Head of caudate nucleus (tissue), 42 donors: ENCODE measurements at places on chromosomes 4 and X.

GRCh38 chr4:174244441-174244840 lies 39.0 kb downstream of the FBXO8 start:
- no peak for DNase-seq

GRCh38 chrX:70174754-70175153 lies 2.5 kb upstream of the DGAT2L6 start:
- DNase-seq, result no peak

GRCh38 chr4:164345756-164346155 lies 408.2 kb upstream of the SMIM31 start:
- no peak for DNase-seq

GRCh38 chrX:74195605-74196004 lies 108.4 kb upstream of the ZCCHC13 start:
- DNase-seq, result no peak

DNA sequence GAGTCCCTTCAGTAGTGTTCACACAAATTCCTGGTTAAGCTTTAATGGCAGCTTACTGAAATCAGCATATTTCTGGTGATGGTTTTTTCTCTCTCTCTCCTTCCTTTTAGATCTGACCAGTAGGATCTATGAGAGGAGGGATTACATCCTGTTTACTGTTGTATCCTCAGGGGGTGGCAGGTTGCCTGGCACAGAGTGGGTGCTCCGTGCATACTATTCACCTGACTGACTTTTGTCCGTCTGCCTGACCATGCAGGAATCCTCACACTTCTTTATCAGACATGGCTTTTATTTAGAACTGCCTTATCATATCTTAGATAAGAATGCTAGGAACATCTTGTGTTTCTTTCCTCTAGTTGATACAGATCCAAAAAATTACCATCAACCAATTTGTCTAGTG lies 29.6 kb downstream of the MCUB start:
- DNase-seq, result no peak

DNA sequence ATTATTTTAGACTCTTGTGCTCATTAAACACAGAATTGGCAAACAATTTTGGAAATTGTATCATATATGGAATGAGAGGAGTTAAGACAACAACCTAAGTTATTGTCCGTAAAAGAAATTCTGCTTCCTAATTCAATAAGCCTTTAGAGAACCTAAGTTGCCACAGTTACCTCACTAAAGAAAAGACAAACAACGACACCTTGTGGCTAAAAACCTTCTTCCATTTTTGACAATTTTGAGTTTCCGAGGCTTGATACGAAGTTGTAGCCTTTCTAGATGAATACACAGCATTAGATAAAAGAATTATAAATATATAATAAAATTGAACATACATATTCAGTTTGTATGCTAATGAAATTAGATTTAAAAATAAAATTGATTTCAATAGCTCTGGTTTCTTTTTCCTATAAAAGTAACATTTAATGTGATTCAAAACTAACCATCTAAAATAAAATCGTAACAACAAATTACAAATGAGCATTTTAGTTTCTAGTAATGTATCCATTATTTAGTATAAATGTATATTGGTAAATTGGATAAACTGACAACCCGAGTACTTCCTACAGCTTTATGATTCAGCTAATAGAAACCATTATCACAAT lies 275.1 kb downstream of the GPM6A start:
- DNase-seq, result no peak

GRCh38 chrX:132294192-132294591 lies 74.9 kb upstream of the RAP2C start:
- no peak for DNase-seq

DNA sequence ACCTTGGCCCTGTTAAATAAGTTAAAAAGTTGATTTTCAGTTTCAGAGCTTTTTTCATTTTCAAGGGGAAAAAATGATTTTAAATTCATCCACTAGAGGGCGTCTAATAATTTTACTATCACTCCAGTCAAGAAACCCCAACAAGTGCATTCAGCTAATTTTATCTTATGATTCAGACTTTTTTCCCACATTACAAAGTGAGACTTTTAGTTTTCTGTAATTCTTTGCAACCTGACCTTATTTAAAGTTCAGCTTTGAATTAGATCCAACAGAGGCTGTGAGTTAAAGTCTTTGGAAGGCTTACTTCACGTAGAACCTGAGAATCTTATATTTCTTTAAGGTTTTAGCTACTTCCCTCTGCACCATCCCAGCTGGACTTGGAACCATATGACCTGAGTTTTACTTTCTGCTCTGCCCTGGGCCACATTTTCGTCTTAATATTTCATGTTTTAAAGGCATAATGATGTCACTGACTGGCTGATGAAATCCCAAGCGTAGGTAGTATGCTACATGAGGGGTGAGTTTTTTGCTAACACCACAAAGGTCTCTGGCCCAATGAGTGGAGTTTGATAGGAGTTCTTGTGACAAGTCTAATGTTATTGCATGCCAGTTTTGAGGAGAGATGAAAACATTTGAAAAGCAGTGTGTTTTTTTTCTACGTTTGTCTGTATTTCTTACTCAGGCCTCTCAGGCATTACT lies 7.2 kb downstream of the GNRHR start:
- no peak for DNase-seq

DNA sequence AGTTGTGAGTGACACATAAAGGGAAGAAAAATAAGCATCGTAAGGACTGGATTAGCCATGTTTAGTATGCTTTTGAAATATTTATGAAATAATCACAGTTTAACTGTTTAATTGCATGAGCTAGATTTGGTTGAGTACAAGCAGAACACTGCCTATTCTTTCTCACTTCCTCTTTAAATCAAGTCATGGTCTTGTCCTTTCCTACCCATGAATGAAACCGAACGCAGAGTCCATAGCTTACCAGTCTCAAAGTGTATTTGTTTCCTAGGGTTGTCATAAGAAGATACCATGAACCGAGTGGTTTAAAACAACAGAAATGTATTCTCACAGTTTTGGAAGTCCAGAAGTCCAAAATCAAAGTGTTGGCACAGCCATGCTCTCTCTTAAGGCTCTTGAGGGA lies 684.0 kb upstream of the MAGEB2 start:
- no peak for DNase-seq

- no peak for DNase-seq
Observed at GRCh38 chrX:128883650-128884049, 639.6 kb downstream of the SMARCA1 start.

- no peak for DNase-seq
Observed at GRCh38 chr4:78439328-78439727, 112.2 kb upstream of the ANXA3 start.

DNA sequence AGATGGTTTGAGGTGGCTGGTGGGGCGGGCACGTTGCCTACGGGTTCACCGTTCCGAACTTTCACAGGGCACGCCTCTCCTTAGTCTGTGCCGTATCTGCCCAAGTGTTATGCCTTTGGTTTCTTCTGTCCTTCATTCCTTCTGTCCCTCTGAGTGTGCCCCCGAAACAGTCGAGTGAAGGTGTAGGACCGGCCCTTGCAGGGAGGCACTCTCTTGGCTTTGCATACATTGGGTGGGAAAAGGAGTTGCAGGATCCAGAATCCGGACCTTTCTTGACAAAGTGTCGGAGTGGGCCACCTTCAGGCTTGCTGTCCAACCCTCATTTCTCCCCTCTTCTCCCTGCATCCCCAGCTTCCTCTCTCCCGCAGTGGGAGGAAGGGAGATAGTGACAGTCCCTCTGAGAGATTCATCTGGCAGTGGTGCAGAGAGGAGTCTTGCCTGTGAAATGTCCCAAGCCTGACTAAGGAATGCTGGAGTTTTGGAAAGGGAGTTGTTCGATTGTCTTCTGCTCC lies 569 bp downstream of the ARFIP1 start:
- DNase-seq, result peak; percentile 55

GRCh38 chr4:153432965-153433753 lies 33.0 kb upstream of the TMEM131L start:
- peak; percentile 47 for DNase-seq

GRCh38 chr4:124884316-124884715 lies 171.8 kb upstream of the ANKRD50 start:
- no peak for DNase-seq

DNA sequence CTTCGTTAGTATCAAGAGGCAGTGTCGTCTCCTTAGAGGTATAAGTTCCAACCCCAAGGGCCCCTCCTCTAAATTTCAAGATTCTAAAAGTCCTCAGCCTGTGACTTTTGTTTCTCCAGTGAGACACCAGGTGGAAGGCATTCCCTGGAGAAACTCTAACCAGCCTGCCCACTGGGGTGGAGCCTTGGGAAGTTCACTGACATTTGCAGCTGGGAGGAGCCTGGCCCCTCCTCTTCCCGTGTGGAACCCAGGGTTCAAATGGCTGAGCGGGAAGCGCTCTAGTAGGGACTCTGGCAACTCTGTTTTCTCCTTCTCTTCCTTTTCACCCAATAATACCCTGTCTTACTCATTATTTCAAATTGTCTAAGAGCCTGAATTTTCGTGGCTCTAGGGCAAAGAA lies 325.0 kb downstream of the TLL1 start:
- no peak for DNase-seq

GRCh38 chrX:14875624-14876023 lies 2.4 kb downstream of the MOSPD2 start:
- DNase-seq, result no peak

GRCh38 chr4:185710487-185710995 lies 101.5 kb downstream of the SORBS2 start:
- DNase-seq, result no peak

- no peak for DNase-seq
Observed at GRCh38 chrX:19616959-19617358, 101.7 kb upstream of the MAP3K15 start.

GRCh38 chr4:54067166-54067565 lies 2.8 kb upstream of the CHIC2 start:
- DNase-seq, result peak; percentile 58

- DNase-seq, result peak; percentile 13
Observed at GRCh38 chr4:105709081-105709450, 482 bp downstream of the GSTCD start.

GRCh38 chr4:109385260-109385659 lies 48.4 kb upstream of the SEC24B start:
- DNase-seq, result no peak

DNA sequence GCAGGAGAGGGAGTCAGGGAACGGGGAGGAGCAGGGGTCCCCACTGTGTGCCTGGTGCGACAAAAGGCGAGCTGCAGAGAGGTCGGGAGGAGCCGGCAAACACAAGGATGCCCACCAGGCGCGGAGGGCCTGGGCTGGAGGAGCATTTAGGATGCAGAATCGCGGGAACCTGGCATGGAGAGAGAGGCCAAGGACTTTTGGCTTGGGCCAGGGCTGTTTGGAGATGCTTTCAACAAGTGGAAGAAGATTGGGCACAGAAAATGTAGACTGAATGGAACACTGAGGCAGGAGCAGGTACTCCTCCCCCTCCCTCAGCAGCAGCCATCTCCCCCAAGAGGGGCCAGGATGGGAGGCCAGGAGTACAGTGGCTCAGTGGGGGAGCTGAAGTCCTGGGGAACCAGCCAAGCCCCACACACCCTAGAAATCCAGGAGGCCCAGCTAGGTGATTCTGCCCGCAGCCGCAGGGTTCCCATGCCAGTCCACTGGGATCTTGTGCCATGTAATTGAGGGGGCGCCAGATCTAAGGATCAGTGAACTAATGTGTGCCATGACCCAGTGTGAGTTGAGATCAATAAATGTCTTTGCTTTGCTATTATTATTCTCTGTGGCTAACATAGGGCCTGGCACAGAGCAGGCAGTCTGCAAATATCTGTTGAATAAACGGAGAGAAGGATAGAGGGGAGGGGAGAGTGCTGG lies 1.1 kb upstream of the ABLIM2 start:
- DNase-seq, result no peak

DNA sequence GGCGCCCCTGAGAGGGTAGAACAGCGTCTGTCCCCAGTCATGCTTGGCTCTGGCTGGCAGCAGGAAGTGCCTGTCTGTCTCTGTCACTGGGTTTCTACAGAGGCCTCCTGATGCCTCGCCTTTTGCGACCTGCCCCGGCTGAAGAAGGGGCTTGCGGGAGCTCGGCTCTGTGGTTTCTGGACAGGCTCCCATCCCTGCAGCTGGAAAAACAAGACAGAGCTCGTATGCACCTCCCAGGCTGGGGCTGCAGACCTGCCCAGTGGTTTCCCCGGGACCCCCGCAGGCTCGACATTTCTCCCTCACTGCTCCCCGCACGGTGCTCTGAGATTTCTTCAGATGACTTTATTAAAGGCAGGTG lies 57.0 kb upstream of the SORCS2 start:
- DNase-seq, result no peak

DNA sequence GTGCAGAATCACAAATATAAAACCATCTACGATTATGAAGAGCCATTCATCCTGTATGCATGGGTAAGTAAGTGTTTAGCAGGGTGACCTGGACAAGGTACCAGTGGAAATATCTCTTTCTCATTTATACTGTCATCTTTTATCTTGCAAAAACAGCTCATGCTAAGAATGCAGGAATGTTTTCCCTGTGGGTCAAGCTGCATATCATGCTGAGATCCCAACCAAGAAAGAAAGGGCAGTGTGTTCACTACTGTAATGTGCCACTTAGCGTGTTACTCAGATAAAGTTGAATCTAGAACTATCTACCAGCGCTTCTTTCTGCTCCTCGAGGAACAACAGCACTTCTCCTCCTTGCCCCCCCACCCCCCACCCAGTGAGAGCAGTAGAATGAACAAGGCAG lies 212.7 kb upstream of the TBL1X start:
- DNase-seq, result no peak

- DNase-seq, result no peak
Observed at GRCh38 chr4:6362896-6363295, 93.2 kb downstream of the WFS1 start.

DNA sequence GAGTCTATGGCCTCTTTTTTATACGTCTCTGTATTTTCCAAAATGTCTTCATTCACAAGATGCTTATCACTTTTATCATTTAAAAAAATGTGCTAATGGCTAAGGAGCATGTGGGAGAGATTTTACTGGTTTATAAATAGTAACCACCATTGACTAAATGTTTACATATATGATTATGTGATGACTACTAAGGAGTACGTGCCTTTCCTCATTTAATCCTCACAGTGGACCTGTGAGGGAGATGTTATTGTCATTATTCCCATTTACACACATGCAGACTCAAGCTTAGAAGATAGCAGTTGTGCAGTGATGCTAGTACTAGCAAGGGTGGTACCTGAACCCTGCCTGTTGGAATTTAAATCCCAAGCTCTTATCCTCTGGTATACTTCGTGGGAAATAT lies 2.4 kb downstream of the SRD5A3 start:
- DNase-seq, result no peak

GRCh38 chrX:15619053-15619755 lies 18.4 kb upstream of the ACE2 start:
- no peak for DNase-seq

DNA sequence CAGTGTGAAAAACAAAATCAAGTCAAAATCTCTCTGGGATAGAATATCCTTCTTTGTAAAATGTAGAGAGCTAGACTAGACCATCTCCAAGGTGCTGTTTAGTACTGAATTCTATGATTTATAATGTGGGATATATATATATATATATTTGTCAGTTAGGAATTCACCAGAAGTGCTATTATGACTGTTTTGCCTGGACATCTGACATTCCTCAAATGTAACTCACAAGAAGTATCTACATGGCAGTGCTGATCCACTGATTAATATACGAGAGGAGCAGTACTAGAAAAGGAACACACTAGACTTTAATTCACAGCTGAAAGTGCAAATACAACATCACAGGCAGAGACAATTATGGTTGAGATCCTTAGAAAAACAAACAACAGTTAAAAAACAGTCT lies 208.9 kb downstream of the GBA3 start:
- DNase-seq, result no peak

- DNase-seq, result no peak
Observed at GRCh38 chr4:161008527-161008926, 1155.3 kb downstream of the FSTL5 start.
